CD4-positive, alpha-beta T cell treated with Interleukin-4 for 1 hour (primary cell): ENCODE measurements at places on chromosomes 1 and 21.
A peak's percentile ranks its signal among the peaks of the same experiment; 100 is the strongest.

GRCh38 chr1:111145963-111146768, 6.1 kb downstream of the CEPT1 start:
- no peak for DNase-seq

GRCh38 chr1:9482403-9482802, 56.9 kb upstream of the SLC25A33 start:
- no peak for DNase-seq

GRCh38 chr21:45534636-45535331, 7.5 kb downstream of the SLC19A1 start:
- DNase-seq = no peak

DNA sequence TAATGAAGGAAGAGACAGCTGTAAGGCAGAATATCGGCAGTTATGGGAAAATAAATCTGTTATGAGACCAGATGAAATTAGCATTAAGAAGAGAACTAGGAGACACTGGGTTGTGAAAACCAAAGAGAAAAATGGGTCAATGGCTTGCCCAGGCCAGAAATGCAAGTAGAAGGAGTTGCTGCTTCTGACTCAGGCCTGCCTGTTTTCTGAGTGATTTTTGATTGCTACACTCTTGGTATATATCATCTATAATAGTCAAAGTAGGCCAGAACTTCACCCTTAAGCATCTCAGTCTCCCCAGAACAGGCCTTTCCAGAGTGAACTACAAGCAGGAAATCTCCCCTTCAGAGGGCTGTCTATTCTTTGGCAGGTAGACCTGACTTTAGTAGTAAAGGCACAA, 107.0 kb downstream of the NRIP1 start:
- DNase-seq = no peak

DNA sequence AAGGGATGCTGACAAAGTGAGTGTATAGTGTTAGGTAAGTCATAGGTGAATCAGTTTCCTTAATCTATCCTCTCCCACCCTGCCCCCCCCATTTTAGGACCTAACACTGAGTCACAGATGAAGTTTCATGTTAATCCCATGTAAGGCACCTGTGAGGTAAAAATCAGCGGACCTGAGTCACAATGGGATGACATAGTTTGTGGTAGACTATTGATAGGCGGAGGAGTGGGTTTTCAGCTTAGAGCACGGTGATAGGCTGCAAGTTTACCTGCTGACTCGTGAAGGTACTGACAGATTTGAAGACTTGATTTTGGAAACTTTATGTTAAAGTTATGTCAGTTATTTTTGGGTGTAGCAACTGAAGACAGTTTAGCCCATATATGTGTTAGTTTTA, 1.7 kb downstream of the TOR1AIP1 start:
- peak; percentile 85 for DNase-seq

- peak; percentile 33 for DNase-seq
Observed at GRCh38 chr1:224245188-224245587, 62.1 kb downstream of the DEGS1 start.

DNA sequence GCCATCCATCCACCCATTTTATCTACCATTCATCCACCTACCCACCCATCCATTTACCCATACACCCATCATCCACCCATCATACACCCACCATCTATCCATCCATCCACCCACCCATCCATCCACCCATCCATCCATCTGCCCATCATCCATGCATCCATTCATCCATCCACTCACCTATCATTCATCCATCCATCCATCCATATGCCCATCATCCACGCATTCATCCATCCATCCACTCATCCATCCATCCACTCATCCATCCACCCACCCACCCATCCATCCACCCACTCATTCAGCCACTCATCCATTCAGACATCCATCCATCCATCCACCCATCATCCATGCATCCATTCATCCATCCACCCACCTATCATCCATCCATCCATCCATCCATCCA, 31.9 kb upstream of the UTS2 start:
- no peak for DNase-seq

- DNase-seq = peak; percentile 79
Observed at GRCh38 chr1:174982971-174983689, 16.6 kb upstream of the CACYBP start.

- DNase-seq = no peak
Observed at GRCh38 chr1:57418971-57419370, 4.9 kb downstream of the DAB1 start.

DNA sequence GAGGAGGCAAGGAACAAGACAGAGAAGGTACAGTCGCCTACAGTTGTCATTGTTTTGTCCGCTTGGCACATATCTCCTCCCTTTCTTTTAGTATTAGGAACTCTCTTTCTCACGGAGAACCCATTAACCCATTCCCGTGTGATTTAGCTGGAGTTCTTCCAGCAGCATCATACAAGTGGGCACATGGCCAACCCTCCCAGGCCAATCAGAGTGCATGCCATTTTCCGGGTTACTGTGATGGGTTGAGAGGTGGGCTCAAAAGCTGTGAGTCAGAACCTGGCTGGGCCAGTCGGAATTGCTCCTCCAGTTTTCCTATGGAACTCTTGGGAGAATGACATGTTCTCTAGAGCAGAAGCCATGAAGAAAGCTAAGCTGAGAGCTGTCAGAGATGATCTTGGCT, 83.1 kb upstream of the SOD1 start:
- DNase-seq = no peak
